ENCODE measurements at places on chromosomes 1 and 21. TPM values are rescaled to one million over a fixed set of nuclear protein-coding genes. Genes with fewer than 3 reads are reported as not detected.

PTCH2 gene
- polyA plus RNA-seq = 0.77 TPM

ISG15 gene
- polyA plus RNA-seq = 121 TPM

CFAP126 gene
- polyA plus RNA-seq = not detected

YY1AP1 gene
- polyA plus RNA-seq = 44.8 TPM

KCNN3 gene
- polyA plus RNA-seq = 4.5 TPM

APCS gene
- not detected for polyA plus RNA-seq

MAEL gene
- polyA plus RNA-seq = not detected

CYP4A11 gene
- polyA plus RNA-seq = not detected

DUSP10 gene
- 1.2 TPM for polyA plus RNA-seq

NR1I3 gene
- polyA plus RNA-seq = not detected

HSPA13 gene
- 7.8 TPM for polyA plus RNA-seq
